ENCODE measurements at places on chromosomes 12 and 14.

- DNase-seq: peak; percentile 26
Observed at GRCh38 chr12:102478405-102479098, 1.8 kb downstream of the IGF1 start.

DNA sequence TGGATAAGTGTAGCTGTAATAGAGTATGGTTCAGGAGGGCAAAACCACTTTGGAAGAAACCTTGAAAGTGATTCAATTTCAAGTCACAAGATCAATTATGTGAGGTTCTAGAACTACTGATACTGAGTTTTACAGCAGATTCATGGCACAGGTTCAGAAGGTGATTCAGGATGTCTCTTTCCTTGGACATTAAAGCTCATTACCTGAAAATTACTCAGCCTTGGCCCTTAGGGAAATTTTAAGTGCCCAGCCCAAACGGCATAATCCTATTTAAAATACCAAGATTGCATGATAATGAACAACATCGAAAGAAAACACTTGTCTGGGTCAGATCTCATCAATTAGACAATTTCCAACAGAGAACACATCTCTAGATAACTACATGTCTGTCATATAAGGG, 70.2 kb upstream of the SLC38A2 start:
- DNase-seq: no peak

DNA sequence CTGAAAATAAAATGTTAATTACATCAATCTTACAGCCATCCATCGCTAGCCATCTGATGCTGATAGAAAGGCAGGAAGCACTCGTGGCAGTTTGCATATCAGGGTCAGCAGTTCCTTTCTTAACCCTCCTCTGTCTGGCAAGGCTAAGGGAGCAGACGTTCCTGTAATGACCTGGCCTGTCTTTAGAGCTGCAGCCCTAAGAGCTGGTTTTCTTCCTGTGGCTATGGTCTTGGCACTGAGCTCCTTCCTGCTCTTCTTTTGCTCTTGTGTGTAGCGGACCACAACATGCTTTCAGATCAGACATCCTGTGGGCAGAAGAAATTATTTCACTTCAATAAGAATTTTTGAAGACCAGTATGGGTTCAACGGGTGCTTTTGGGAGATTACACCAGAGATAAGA, 170.4 kb downstream of the DAD1 start:
- no peak for DNase-seq

DNA sequence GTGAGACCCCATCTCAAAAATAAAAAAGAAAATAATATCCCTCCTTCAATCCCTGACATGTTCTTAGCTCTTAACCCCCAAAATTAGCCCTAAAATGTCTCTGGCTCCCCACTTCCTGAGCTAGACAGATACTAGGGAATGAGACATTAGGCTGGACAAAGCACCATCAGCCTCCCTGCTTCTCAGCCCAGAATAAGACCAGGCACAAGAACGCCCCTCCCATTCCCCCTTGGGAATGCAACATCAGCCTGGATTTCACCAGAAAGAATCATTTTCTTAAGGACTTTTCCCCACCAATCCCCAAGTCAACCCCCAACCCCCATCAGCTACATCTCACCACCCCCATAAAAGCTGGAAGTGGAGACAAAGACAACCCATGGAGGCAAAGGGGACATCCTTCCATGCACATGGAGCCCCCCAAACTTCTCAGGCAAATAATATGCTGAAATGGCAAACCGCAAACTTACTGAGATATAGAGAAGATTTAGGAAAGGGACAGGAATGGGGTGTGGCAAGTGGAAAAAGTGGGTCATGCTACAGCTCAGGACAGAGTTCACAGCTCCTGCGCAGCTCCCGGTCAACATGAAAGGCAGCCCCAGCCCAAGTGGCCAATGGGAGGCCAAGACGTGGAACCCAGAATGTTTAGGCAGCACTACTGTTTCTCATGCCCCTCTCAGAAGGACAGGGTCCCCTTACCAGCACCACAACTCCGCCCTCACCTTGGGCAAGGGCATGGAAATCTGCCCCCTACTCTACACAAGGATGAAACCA, 2.7 kb downstream of the CHD4 start:
- no peak for DNase-seq

DNA sequence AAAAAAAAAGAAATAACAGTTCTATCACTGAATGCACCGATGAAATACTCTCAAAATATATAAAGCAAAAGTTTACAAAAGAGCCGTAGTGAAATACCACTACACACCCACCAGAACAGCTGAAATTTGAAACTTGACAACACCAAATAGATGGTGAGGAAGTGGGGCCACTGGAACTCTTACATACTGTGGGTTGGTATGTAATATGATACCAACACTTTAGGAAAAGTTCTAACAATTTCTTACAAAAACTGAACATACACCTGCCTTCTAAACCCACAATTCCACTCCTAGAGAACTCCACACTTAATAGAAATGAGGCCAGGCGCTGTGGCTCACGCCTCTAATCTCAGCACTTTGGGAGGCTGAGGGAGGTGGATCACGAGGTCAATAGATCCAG, 14.1 kb downstream of the EIF5 start:
- no peak for DNase-seq

DNA sequence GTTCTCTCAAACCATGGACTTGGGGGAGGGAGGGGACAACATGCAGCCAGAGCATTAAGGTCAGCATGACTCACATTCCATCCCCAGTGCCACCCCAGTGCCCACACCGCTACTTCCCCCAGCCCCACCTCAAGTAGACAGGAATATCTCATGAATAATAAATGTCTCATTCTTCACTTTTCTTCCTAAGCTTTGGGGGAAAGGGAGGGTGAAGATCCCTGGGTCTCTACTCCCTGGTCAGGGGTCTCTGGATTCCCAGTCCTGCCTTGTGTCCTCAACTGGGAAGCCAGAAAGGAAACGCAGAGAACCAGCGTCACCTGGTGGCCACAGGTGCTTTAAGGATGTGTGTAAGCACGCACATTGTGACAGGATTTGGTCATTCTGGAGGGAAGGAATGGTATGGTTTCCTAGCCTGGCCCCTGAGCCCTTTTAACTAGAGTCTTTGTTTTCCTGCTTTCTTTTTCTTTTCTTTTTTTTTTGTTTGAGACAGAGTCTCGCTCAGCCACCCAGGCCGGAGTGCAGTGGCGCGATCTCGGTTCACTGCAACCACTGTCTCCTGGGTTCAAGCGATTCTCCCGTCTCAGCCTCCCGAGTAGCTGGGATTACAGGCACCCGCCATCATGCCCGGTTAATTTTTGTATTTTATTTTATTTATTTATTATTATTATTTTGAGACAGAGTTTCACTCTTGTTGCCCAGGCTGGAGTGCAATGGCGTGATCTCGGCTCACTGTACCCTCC, 3.4 kb downstream of the GPR84 start:
- DNase-seq: peak; percentile 87

- no peak for DNase-seq
Observed at GRCh38 chr14:74239848-74240793, 872 bp downstream of the VSX2 start.

DNA sequence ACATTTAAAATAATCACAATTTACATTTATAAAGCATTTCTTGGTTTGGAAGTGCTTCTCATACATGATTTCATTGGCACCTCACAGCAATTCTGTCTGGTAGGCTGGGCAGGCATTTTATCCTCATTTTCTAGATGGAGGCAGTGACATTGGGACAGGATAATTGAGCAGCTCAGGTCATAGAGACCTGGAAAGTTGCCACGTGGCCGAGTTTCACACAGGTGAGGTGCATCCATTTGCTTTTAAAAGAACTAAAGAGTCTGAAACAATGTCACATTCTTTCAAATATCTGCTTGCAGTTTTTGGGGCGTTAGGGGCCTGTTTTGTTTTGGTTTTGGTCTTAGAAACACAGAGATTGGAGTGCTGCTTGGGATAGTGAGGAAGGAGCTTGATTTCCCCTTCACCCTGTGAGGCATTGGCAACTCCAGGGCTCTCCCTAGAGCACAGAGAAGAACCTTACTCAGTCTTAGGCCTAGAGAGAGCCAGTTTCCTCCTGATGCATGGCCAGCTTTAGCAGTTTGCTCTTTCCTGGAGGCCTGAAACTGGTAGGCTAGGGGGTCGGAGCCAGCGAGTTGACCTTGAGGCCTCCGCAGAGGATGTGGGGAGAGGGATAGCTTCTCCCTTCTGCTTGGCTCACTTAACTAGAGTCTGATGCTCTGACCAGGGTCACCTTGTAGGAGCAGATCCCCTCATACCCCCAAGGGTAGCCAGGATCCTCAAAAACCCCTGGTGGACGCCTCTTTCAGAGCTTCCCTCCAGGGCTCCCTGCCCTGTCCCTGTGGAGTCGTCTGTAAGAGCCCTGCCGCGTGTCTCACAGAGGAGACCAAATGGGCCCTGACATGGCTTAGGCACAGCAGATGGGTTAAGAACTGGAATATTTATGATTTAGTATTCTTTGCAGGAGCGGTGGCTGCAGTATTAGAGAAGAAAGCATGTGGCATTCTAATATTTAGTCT, 34.9 kb upstream of the JDP2 start:
- no peak for DNase-seq

- no peak for DNase-seq
Observed at GRCh38 chr12:49901026-49901425, 2.7 kb downstream of the FAIM2 start.

GRCh38 chr12:81295251-81295650, 217.4 kb downstream of the ACSS3 start:
- DNase-seq: no peak

DNA sequence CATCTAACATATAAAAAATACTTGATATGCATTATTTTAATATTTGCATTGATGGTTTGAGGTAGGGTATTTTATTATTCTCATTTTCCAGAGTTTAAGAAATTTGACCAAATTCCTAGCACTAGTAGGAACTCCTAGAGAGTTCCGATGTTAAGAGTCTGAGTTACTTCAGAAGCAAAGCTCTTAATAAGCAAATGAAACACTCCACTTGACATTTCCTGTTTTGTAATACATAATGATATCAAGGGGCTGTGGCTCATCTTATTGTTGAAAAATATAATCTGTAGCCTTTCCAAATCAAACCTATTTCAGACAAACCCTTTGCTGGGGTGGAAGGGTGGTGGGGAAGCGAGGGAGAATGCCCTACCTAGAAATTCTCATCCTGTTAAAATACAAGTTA, 355.5 kb downstream of the DIO2 start:
- no peak for DNase-seq

GRCh38 chr14:65555358-65555757, 142.8 kb downstream of the FUT8 start:
- no peak for DNase-seq

- DNase-seq: no peak
Observed at GRCh38 chr12:60205500-60205899, 609.7 kb downstream of the SLC16A7 start.

DNA sequence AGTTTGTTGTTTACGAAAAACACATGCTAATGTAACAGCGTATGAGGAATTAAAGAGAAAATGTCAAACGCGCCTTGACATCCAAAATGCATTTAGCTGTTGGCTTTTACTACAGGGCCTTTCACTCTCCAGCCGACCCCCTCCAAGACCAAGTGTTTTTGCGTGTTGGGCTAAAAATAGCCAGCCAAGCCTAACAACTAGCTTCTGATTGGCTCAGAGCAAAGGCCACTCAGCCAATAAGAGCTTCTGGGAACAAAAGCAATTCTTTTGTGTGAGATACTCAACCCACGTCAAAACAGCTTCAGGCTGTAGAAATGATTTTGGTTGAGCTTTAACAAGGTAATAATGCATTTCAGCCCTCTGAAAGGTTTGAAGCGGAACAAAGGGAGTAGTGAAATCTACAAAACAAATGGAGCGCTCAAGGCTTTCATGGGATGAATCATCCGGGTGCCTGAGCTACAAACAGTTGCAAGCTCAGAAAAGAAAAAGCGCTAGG, 198.7 kb upstream of the DCN start:
- no peak for DNase-seq

GRCh38 chr12:19434538-19434937, 4.8 kb upstream of the AEBP2 start:
- DNase-seq: no peak

DNA sequence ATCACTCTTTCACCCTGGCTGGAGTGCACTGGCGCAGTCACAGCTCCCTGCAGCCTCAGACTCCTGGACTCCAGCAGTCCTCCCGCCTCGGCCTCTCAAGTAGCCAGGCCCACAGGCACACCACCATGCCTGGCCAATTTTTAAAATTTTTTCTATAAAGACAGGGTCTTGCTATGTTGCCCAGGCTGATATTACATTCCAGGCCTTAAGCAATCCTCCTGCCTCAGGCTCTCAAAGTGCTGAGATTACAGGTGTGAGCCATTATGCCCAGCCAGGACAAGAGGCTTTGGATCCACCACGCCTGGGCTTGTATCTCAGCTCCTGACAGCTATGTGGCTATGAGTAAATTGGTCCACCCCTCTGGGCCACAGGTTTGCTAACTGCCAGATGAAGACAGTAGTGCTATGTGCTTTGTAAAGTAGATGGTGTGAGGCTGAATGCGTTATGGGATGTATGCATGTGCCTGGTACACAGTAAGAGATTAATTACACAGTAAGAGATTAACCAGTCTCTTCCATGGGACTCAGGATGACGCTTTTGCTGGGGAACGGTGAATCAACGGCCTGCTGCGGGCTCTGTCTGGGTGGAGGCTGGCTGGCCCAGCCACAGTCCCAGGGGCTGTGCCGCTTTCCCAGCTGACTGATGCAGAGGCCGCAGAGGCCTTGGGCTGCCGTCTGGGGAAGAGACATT, 53.3 kb upstream of the NCOR2 start:
- no peak for DNase-seq

- DNase-seq: no peak
Observed at GRCh38 chr14:50758945-50759344, 72.0 kb downstream of the NIN start.

- DNase-seq: no peak
Observed at GRCh38 chr14:70917633-70918032, 10.4 kb downstream of the PCNX1 start.

DNA sequence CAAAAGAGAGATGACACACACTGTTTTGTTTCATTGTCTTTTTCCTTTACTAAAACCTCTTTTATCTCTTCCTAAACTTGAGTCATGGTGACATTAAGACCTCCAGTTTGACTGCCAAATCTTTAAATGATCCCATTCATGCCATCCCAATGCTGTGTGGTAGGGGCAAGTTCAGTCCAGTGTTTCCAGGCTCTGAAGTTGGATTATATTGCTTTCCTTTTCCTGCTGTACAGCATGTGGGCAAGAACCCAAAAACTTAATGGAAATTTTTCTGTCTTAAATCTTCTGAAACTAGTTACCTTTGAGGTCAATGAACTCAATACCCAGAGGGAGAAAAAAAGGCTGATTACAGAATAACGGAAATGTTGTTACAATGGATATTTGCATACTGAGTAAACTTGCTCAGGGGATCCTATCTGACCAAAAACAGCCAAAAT, 187.1 kb upstream of the FAR2 start:
- DNase-seq: no peak

DNA sequence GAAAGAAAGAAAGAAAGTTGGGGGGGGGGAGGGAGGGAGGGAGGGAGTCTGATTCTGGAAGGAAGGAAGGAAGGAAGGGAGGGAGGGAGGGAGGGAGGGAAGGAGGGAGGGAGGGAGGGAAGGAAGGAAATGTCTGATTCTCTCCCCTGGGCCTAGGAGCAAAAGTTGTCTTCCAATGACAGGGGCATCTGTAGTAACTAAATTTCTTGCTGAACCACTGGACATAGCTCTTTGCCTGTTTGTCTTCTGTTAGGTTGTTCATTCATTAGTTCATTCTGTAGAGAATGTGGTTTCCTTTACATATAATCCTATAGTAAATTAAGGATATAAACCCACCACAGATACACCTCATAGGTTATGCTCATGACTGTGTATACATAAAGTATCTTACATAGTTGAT, 59.9 kb downstream of the GPR68 start:
- no peak for DNase-seq

- no peak for DNase-seq
Observed at GRCh38 chr12:90280564-90281058, 572.0 kb upstream of the ATP2B1 start.

GRCh38 chr12:99911081-99911480, 73.7 kb downstream of the ANKS1B start:
- no peak for DNase-seq

GRCh38 chr12:83010169-83010804, 323.6 kb downstream of the TMTC2 start:
- no peak for DNase-seq

Data from Caco-2 (cell line).